CD8-positive, alpha-beta memory T cell (primary cell): ENCODE measurements at places on chromosomes 2 and 18. TPM values are rescaled to one million over a fixed set of nuclear protein-coding genes. Genes with fewer than 3 reads are reported as not detected.

The DOK6 gene
- not detected for total RNA-seq

GRCh38 chr2:19776941-19777514, 124.8 kb downstream of the TTC32 start:
- H3K27me3 ChIP-seq = no peaks in the 10 kb centered on the region
- H3K4me1 ChIP-seq = no peaks in the 10 kb centered on the region
- no peak overlapping the region for H3K27ac ChIP-seq
- no peak for DNase-seq
- H3K4me3 ChIP-seq = no peak overlapping the region

The SKOR2 gene
- not detected for total RNA-seq

The EFHD1 gene
- 0.33 TPM for total RNA-seq

DNA sequence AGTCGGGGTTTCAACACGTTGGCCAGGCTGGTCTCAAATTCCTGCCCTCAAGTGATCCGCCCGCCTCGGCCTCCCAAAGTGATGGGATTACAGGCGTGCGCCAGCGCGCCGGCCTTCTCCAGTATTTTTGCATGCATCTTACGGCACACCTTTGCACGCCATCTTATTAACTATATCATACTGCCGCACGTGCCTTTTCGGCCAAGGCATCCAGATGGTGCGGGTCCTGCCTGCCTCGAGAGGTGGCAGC, 765 bp upstream of the ING5 start:
- H3K4me3 ChIP-seq = peak overlapping the region; percentile 51
- peak overlapping the region; percentile 51 for H3K27ac ChIP-seq
- H3K36me3 ChIP-seq = peaks cover 6% of the 10 kb centered on the region

The TRIM43 gene
- total RNA-seq = not detected

GRCh38 chr2:131673400-131674173, 145.9 kb downstream of the CCDC74A start:
- peak overlapping the region; percentile 34 for H3K4me3 ChIP-seq
- H3K27me3 ChIP-seq = peaks cover 20% of the 10 kb centered on the region
- no peaks in the 10 kb centered on the region for H3K36me3 ChIP-seq
- H3K27ac ChIP-seq = no peak overlapping the region
- DNase-seq = peak; percentile 20

The FAHD2A gene
- total RNA-seq = 28.8 TPM

The COL6A3 gene
- 7.0 TPM for total RNA-seq

DNA sequence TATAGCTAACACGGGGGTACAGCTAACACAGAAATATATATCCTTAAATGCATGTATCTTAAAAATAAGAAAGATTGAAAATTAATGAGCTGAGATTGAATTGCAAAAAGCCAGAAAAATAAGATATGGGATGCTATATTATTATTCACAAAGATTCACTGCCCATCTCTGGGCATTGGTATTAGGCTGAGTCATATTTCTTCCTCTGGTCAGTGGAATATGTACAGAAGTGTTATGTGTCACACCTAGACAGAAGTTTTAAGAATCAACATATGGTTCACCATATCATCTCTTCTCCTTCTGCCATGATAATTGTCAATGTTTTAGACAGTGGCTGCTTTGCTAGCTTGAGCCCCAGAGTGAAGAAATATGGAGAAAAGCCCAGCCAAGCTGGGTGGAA, 14.0 kb upstream of the MCFD2 start:
- no peak for DNase-seq
- H3K27me3 ChIP-seq = no peaks in the 10 kb centered on the region

- H3K4me1 ChIP-seq = no peaks in the 10 kb centered on the region
- peak; percentile 17 for DNase-seq
- no peaks in the 10 kb centered on the region for H3K36me3 ChIP-seq
- no peak overlapping the region for H3K27ac ChIP-seq
- no peak overlapping the region for H3K4me3 ChIP-seq
These were observed 28.8 kb upstream of the WDR75 start for GRCh38 chr2:189412330-189412953.

The CFC1 gene
- not detected for total RNA-seq

DNA sequence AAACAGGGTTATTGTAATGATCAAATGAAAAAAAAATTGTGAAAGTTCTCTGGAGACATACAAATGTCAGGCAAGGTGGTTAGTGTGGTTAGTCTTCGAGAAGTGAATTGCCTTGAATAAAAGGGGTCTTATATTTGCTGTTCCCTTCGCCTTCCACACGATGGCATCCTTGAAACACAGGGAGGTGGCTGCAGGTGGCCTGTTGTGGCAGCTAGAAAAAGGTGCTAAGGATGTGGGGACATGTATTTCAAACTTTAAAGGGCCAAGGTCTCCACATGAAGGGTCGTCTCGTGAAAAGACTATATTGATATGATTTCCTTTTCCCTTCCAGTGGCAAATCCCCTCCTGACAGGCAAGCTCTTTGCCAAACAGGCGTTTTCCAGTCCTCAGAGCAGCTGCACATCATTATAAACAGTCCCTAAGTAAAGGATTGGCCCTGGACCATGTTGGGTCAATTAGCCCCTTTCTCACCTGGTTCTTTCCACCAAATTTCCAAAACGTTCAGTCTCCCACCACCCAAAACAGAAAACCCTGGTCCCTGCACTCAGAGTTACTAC, 68.5 kb downstream of the COPS8 start:
- H3K27me3 ChIP-seq = no peaks in the 10 kb centered on the region
- H3K36me3 ChIP-seq = no peaks in the 10 kb centered on the region
- H3K27ac ChIP-seq = no peak overlapping the region

The ZNF514 gene
- 12.2 TPM for total RNA-seq

The TMEM150A gene
- total RNA-seq = 6.3 TPM

The CYRIA gene
- total RNA-seq = 1.2 TPM

- DNase-seq = no peak
- no peak overlapping the region for H3K27ac ChIP-seq
- H3K36me3 ChIP-seq = no peaks in the 10 kb centered on the region
- no peaks in the 10 kb centered on the region for H3K4me1 ChIP-seq
- H3K27me3 ChIP-seq = no peaks in the 10 kb centered on the region
- H3K4me3 ChIP-seq = no peak overlapping the region
These were observed 45.1 kb downstream of the C1QL2 start for GRCh38 chr2:119113489-119113770.

DNA sequence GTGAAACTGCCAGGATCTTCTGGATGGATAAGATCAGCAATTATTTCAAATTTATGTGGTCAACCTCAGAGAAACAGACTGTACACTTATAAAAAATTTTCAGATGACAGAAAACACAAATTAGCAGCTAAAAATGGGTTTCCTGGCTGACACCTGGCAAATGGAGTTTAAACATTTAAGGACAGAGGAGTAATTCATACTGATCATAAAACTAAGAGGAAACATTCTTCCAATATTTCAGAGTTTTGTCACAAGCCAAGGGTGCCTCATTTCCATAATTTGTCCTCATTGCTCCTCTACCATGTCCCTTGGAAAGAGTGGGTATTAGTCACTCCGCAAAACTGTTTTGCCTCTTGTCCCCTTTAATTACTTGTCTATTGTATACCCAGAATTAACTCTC, 70.2 kb downstream of the TMEFF2 start:
- DNase-seq = no peak
- no peaks in the 10 kb centered on the region for H3K4me1 ChIP-seq
- no peaks in the 10 kb centered on the region for H3K36me3 ChIP-seq

The ZBTB7C gene
- 0.13 TPM for total RNA-seq

The SEPTIN10 gene
- total RNA-seq = 0.69 TPM
